ENCODE measurements at places on chromosomes 5 and 9.

GRCh38 chr5:142311725-142312124 lies 13.1 kb downstream of the SPRY4 start:
- DNase-seq: no peak
- H3K4me3 ChIP-seq: no peak overlapping the region
- no peaks in the 10 kb centered on the region for H3K27me3 ChIP-seq
- no peaks in the 10 kb centered on the region for H3K36me3 ChIP-seq

DNA sequence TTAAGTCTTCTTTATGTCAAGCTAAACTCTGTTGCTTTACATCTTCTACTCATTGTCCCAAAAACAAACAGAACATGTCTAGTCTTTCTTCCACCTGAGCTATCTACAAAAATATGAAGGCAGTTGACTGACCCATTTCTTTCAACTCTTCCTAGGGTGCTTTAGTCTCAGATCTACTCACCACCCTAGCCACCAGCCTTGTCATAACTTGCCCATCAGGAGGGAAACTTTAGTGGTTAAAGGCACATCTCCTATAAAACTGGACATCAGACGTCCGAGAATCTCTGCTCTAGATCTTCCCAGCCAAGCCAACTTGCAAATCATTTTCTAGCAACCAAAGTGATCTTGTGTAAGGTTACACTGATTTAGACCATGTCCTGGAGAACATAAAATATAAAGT lies 205.0 kb downstream of the ACTL7B start:
- no peaks in the 10 kb centered on the region for H3K36me3 ChIP-seq
- H3K4me3 ChIP-seq: no peak overlapping the region
- H3K4me1 ChIP-seq: no peaks in the 10 kb centered on the region
- no peaks in the 10 kb centered on the region for H3K27me3 ChIP-seq

GRCh38 chr9:97895695-97896332 lies 26.5 kb downstream of the TRMO start:
- H3K36me3 ChIP-seq: peaks cover 17% of the 10 kb centered on the region
- DNase-seq: no peak
- no peak overlapping the region for H3K4me3 ChIP-seq
- H3K4me1 ChIP-seq: peaks cover 2% of the 10 kb centered on the region

- H3K27me3 ChIP-seq: no peaks in the 10 kb centered on the region
These were observed 55.6 kb downstream of the MACROH2A1 start for GRCh38 chr5:135343413-135343812.

GRCh38 chr9:82020331-82020730 lies 31.8 kb downstream of the SPATA31D1 start:
- no peaks in the 10 kb centered on the region for H3K27me3 ChIP-seq
- H3K4me1 ChIP-seq: no peaks in the 10 kb centered on the region
- no peak overlapping the region for H3K4me3 ChIP-seq
- H3K27ac ChIP-seq: no peak overlapping the region

DNA sequence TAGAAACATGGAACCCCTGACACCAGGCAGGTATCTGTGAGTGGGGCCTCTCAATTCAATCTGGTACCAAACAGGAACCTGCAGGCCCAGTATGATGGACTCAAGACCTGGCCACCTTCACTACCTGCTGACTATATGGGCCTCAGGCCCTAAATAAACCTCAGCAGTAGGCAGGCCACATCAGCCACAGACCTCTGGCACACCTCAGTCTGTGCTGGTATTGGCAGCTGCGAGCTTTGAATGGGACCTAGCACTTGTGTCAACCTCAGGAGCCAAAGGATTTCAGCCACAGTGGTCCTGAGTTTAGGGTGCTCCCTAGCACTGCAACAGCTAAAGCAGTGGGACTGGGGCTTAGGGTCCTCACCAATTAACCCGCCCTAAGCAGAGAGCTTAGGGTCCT lies 325.5 kb downstream of the ZNF608 start:
- H3K4me1 ChIP-seq: no peaks in the 10 kb centered on the region
- H3K36me3 ChIP-seq: no peaks in the 10 kb centered on the region
- no peak overlapping the region for H3K27ac ChIP-seq
- H3K27me3 ChIP-seq: no peaks in the 10 kb centered on the region
- no peak overlapping the region for H3K4me3 ChIP-seq

- peaks cover 5% of the 10 kb centered on the region for H3K4me1 ChIP-seq
- H3K27ac ChIP-seq: no peak overlapping the region
- peaks cover 1% of the 10 kb centered on the region for H3K27me3 ChIP-seq
- H3K4me3 ChIP-seq: no peak overlapping the region
- no peak for DNase-seq
- no peaks in the 10 kb centered on the region for H3K36me3 ChIP-seq
These were observed 142.7 kb downstream of the PIP5K1B start for GRCh38 chr9:68847765-68848164.
